ENCODE measurements at places on chromosomes 4 and X. TPM values are rescaled to one million over a fixed set of nuclear protein-coding genes. Genes with fewer than 3 reads are reported as not detected.

GRCh38 chr4:183639291-183639690 is 19.7 kb downstream of the RWDD4 start:
- H3K27ac ChIP-seq, result no peak overlapping the region
- H3K4me1 ChIP-seq, result no peaks in the 10 kb centered on the region
- H3K4me3 ChIP-seq, result no peak overlapping the region
- H3K27me3 ChIP-seq, result no peaks in the 10 kb centered on the region

DNA sequence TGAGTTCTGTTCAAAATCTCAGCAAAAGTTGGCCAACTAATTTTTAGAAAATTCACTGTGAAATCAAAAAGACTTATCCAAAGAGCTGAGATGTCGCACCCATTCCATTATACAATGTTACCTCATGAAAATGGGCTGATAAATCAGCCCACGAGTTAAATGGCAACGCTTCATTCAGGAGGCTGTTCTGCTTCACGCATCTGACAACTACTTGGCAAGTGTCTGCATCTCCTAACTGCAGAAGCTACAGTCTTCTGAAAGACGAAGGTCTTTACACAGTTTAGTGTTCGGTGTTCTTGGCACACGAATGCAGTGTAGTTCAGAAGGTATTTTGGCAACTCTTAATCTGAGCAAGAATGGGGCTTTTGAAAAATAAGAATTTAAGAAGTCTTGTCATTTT is 166.6 kb upstream of the DKK2 start:
- H3K4me1 ChIP-seq, result no peaks in the 10 kb centered on the region
- H3K36me3 ChIP-seq, result no peaks in the 10 kb centered on the region
- DNase-seq, result no peak
- H3K27ac ChIP-seq, result no peak overlapping the region
- no peaks in the 10 kb centered on the region for H3K27me3 ChIP-seq
- H3K4me3 ChIP-seq, result no peak overlapping the region

DNA sequence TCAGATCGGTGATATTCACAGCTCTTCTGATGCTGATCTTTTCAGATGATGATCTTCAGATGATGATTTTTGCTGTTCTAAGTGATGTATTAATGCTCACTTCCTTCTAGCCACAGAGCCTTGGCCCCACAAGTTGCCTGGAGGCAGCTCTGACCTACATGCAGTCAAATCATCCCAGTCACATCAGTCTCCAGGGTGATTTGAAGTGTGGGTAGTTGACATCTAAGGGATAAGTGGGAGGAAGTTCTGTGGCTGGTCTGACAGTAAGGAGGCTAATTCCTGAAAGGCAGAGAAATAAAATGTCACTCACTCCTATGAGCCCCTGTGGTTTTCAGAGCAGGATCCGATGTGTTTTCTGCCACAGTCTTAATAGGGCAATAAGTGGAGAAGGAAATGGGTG is 79.8 kb upstream of the RPL34 start:
- no peaks in the 10 kb centered on the region for H3K27me3 ChIP-seq
- H3K36me3 ChIP-seq, result no peaks in the 10 kb centered on the region
- H3K4me3 ChIP-seq, result no peak overlapping the region
- no peaks in the 10 kb centered on the region for H3K4me1 ChIP-seq

DNA sequence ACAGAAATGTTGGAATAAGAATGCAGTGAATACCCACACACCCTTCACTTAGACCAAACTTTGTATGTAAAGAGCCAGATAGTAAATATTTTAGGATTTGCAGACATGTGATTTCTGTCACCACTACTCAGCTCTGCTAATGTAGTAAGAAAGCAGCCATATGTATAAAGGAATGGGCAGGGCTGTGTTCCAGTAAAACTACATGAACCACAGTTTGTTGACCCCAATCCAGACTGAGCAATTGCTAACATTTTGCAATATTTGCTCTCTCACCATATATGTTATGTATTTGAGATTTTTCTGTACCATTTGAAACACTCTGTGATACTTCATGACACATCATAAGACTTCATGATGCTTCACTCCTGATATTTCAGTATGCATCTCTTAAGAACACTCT is 32.0 kb upstream of the TBC1D1 start:
- H3K4me3 ChIP-seq, result no peak overlapping the region
- no peaks in the 10 kb centered on the region for H3K36me3 ChIP-seq
- no peak overlapping the region for H3K27ac ChIP-seq
- H3K4me1 ChIP-seq, result peaks cover 14% of the 10 kb centered on the region

GYG2 gene
- total RNA-seq, result 3.2 TPM

NDNF gene
- total RNA-seq, result 4.6 TPM

DUSP21 gene
- total RNA-seq, result not detected

FHIP1A gene
- 27.3 TPM for total RNA-seq

Data from thyroid gland (tissue), 4 donors.